ENCODE measurements at places on chromosomes 1 and 21. TPM values are rescaled to one million over a fixed set of nuclear protein-coding genes. Genes with fewer than 3 reads are reported as not detected.

The TSPEAR gene
- total RNA-seq, result not detected

The GJA5 gene
- total RNA-seq, result not detected

The FASLG gene
- total RNA-seq, result 3.7 TPM

The LCE2C gene
- not detected for total RNA-seq

The KRTAP11-1 gene
- total RNA-seq, result not detected

DNA sequence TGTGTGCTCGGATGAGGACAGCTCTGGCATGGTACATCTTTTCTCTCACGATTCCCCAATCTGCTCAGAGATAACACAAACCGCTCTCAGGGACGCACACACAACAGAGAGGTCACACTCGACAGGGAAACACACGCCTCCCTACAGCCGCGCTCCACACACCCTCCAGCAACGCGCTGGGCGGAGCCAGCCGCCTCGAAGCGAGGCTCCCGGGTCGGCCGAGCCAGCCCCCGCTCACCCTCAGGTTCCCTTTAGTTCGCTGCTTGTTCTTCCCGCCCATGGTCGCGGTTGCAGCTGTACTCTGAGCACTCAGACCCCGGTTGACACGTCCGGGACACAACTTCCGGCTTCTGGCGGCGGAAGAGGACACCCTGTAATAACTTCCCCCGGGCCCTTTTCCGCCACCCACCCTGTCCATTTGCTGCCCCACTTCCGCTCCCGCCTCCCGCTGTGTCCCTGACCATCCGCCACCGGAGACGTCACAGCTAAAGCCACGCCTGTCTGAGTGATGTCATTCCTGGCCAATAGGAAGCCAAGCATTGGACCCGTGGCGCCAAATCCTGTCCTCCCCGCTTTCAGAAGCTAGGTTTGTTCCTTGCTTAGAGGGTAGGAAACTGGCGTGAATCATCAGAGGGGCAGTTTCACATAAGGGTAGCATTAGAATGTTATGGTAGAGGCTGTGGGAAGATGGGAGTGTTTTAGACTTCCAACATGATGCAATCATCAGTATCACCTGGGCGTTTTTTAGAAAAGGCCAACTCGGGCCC lies at the start of gene LTN1:
Gene LTN1, minus strand, starts transcription at position 352 of the 767 bp plus-strand sequence. Its CDS starts 72 bp downstream, at position 280.
- peak; percentile 96 for DNase-seq

GRCh38 chr1:233627376-233627775 lies 13.5 kb downstream of the KCNK1 start:
- DNase-seq, result no peak

- DNase-seq, result no peak
Observed at GRCh38 chr1:164562061-164562460, 3.1 kb downstream of the PBX1 start.

GRCh38 chr1:50973875-50974617 lies 4.0 kb downstream of the CDKN2C start:
- no peak for DNase-seq

DNA sequence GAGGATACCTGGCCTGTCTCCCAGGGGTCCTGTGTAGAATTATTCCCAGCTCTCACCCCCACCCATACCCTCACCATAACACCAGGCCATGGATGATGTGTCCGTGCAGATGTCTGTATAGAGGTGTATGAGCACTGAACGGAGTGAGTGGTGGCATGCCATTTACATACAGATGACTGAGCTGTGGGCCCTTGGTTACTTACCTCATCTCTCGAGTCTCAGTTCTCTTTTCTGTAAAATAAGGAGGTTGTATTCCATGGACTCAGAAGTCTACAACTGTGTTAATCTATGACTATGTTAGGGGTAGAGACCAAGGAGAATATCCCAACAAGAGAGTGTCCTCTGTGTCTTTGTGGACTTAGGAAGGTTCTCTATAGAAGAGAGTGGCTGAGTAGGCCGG lies 65.6 kb upstream of the CD1D start:
- no peak for DNase-seq

DNA sequence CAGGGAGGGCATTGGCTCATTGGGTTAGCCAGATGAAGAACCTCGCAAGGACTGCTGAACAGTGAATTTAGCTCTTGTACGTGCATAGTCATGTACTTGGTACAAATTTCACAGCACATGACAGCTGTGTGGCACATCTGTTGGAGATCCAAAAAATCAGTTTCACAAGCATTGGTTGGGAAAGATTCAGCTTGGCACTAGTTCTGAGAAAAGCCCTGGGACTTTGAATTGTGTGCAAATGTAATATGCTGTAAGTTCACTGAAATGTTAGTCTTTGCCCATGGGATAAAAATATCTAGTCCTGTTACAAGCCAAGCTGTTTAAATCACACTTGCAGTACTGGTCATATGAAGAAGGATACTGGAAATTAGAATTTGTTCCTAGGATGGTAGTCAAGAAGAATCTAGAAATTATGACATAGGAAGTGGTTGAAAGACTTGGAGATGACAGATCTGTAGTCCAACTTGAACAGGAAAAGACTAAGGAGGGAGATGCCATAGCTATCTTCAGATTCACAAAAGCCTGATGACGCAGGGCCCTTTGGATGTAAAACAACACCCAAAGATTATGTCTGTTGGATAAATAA lies 19.2 kb downstream of the LAMC2 start:
- no peak for DNase-seq

- no peak for DNase-seq
Observed at GRCh38 chr1:58902830-58903513, 119.1 kb upstream of the JUN start.

DNA sequence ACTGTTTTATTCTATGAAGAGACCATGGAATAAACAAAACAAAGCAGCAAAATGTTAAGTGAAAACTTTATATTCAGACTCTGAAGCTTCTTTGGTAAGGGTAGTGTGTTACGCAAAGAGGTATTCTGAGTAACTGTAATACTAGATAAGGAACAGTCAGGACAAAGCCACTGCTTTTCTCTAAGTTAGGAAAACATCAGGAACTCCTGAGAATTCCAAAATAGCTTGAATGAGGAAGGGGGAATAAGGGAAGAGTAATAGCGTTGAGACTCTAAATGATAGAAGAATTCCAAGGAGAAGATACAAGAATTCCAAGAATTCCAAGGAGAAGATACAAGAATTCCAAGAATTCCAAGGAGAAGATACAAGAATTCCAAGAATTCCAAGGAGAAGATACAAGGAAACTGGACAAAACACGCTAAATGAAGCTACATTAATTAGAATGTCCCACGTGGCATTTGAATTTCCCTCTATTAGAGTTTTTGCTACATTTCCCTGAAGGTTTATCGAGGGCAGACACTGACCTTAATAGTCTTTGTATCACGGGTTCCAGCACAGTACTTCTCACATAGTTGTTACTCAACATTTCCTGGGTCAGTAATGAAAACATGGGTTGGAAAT lies 71.5 kb downstream of the SMYD3 start:
- no peak for DNase-seq

DNA sequence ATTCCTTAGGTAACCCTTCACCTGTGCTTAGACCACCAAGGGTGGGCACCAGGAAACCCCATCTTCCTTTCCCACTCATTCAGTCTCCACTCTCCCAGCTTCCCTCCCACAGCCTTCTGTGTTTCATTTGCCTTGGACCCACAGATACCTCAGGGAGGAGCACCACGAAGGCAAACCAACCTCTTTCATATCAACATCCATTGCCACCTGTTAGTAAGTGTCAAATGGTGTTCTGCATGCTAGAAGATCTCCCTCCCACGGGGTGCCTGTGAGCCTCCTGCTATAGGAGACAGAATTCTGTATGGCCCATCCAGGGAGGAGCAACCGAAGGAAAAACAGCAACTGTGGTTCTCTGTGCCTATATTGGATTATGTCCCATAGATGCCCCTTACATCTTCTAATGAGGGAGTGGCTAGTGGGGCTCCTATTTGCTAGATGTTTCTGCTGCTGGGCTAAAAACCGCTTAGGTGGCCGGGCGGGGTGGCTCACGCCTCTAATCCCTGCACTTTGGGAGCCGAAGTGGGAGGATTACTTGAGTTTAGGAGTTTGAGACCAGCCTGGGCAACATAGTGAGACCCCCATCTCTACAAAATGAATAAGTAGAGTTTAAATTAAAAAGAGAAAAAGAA lies 25.6 kb upstream of the SCCPDH start:
- no peak for DNase-seq

Data from activated naive CD4-positive, alpha-beta T cell treated with anti-CD3 and anti-CD28 coated beads, Interleukin-2, amount 50 U/mL, for 72 hours (primary cell).